ENCODE measurements at places on chromosomes 3 and 15. TPM values are rescaled to one million over a fixed set of nuclear protein-coding genes. Genes with fewer than 3 reads are reported as not detected.

- no peak overlapping the region for H3K4me3 ChIP-seq
- no peak for DNase-seq
- no peaks in the 10 kb centered on the region for H3K27me3 ChIP-seq
- H3K36me3 ChIP-seq, result no peaks in the 10 kb centered on the region
- no peaks in the 10 kb centered on the region for H3K4me1 ChIP-seq
Observed at GRCh38 chr3:24373198-24373959, 121.3 kb downstream of the THRB start.

DNA sequence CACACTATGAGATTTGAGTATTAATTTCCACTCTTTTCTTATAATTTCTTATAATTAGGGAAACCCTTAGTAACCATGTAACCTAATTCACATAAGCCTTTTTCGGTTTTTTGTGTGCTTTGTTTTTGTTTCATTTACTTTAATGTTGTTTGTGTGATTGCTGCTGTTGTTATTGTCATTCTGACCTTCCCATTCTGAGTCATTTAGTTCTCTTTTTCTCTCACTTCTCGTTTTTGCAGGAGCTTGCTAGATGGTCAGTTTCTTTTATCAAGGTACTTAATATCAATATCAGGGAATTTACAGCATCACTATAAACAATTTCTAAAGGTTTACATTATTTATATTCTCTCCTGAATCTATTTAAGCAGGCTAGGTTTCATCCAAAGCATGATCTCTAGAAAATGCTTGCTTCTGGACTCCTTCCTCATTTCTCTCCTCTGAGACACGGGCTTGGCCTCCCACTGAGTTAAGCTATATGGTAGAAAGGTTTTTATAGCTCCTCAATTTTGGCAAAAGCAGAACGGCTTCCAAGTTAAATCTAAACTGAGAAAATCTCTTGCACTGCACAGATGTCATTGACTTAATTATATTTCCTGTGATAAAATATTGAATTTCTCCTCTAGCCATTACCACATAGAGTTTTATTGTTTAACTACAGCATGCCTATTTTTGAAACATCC is 534.2 kb downstream of the NSUN3 start:
- H3K27ac ChIP-seq, result no peak overlapping the region
- no peak overlapping the region for H3K4me3 ChIP-seq
- no peak for DNase-seq
- no peaks in the 10 kb centered on the region for H3K27me3 ChIP-seq

DNA sequence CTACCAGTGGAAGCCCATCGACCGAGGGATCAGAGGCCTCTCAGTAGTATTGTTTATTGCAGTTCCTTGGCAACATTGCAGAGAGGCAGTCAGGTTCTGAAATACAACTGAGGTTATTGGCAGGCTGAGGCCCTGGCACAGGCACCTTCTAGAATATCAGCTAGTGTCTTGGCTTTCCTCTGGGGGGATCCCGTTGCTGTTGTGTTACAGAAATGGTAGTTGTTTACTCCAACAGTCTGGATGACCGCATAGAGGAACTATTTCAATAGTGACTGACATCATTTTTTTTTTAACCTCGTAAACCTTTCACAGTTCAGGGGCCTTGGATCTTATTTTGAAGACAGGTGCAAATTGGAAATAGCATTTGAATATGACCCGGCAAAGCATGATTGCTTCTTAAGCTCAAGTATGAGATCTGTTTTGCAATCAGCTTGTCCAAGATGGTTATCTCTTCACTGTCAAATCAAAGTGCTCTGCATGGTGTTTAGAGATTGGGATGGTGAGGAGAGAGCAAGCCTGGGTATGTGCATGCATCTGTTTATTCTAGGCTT is 63.9 kb downstream of the PGPEP1L start:
- no peak overlapping the region for H3K4me3 ChIP-seq
- DNase-seq, result no peak
- H3K27me3 ChIP-seq, result no peaks in the 10 kb centered on the region
- peaks cover 18% of the 10 kb centered on the region for H3K36me3 ChIP-seq

DNA sequence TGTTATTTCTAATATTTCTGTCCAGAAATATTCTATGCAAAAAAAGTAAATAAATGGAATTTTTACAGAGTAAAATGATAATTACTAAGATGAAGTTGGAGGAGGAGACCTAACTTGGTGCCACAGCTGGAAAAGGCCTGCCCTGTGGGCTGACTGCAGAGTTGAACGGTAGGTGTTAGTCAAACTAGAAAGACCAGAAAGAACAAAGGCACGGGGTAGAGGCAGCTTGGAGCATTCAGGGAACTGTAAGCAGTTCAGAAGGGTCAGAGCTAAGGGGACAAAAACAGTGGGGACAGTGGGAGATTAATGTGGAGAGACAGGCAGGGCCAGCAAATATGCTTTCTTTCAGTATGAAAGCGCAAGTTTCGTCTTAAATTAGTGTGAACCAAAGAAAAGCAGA is 39.3 kb upstream of the PTPRG start:
- peak overlapping the region; percentile 3 for H3K4me3 ChIP-seq
- H3K27me3 ChIP-seq, result no peaks in the 10 kb centered on the region
- H3K36me3 ChIP-seq, result peaks cover 10% of the 10 kb centered on the region
- DNase-seq, result peak; percentile 57

DNA sequence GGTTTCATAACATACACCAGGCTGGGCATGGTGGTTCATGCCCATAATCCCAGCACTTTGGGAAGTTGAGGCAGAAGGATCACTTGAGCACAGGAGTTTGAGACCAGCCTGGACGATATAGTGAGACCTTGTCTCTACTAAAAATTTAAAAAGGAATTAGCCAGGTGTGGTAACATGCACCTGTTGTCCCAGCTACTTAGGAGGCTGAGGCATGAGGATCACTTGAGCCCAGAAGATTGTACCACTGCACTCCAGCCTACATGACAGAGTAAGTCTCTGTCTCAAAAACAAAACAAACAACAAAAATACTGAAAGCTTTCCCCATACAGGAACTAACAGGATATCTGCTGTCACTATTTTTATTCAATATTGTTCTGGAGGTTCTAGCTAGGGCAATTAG is 20.9 kb downstream of the GREM1 start:
- H3K27me3 ChIP-seq, result peaks cover 46% of the 10 kb centered on the region
- H3K4me1 ChIP-seq, result no peaks in the 10 kb centered on the region
- H3K4me3 ChIP-seq, result no peak overlapping the region
- H3K36me3 ChIP-seq, result no peaks in the 10 kb centered on the region

DNA sequence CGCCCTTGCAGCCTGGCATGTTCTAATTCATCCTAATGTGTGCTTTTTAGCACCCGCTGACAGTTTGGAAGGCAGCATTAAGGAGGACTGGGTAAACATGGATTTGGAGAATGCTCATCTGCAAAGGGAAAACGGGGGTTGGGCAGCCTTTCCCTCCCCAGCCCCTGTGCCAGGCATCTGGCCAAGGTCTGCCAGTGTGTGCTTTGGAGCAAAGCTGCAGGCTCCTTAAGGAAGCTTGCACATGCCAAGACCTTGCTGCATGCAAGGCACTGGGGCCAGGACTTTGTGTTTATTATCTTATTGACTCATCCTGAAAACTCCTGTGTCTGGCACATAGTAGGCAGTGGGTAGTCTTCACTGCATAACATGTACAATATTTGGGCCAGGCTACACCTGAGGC is 20.1 kb downstream of the FAM3D start:
- H3K27me3 ChIP-seq, result no peaks in the 10 kb centered on the region
- no peak overlapping the region for H3K4me3 ChIP-seq
- no peaks in the 10 kb centered on the region for H3K4me1 ChIP-seq
- no peaks in the 10 kb centered on the region for H3K36me3 ChIP-seq
- H3K27ac ChIP-seq, result no peak overlapping the region

DNA sequence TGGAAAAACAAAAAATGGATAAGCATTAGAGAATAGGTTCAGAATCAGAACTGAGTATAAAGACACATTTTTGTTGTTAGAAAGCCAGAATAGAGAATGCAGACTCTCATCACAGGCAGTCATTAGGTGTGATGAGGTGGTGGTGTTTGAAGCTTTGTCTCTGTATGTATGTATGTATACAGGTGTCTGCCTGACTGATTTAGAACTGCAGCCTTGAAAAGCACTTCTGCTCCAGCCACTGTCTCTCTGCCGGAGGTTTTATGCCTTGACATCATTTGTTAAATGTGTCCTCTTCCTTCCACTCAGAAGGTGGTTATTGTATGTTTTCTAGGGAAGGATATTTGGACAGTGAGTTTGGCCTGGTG is 80.7 kb upstream of the ZBED2 start:
- peak overlapping the region; percentile 90 for H3K4me3 ChIP-seq
- peak; percentile 68 for DNase-seq
- peak overlapping the region; percentile 99 for H3K27ac ChIP-seq
- peaks cover 73% of the 10 kb centered on the region for H3K4me1 ChIP-seq

The ATP13A5 gene
- not detected for total RNA-seq

The ROPN1 gene
- not detected for total RNA-seq

DNA sequence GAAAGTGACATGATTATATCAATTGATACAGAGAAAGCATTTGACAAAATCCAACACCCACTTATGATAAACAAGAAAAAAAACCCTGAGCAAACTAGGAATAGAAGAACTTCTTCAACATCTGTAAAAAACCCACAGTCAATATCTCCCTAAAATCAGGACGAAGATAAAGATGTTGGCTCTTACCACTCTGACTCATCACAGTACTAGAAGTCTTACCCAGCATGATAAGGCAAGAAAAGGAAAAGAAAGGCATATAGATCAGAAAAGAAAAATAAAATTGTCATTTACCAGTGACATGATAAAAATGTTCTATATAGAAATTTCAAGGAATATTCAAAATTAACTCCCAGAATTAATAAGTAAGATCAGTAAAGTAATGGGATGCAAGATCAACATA is 7.2 kb upstream of the FBXW12 start:
- H3K4me3 ChIP-seq, result no peak overlapping the region
- DNase-seq, result no peak
- H3K27me3 ChIP-seq, result peaks cover 18% of the 10 kb centered on the region
- no peak overlapping the region for H3K27ac ChIP-seq
- no peaks in the 10 kb centered on the region for H3K4me1 ChIP-seq

- H3K27ac ChIP-seq, result peak overlapping the region; percentile 97
- peaks cover 18% of the 10 kb centered on the region for H3K36me3 ChIP-seq
- DNase-seq, result peak; percentile 93
- no peaks in the 10 kb centered on the region for H3K27me3 ChIP-seq
- peak overlapping the region; percentile 90 for H3K4me3 ChIP-seq
- peaks cover 44% of the 10 kb centered on the region for H3K4me1 ChIP-seq
Observed at GRCh38 chr3:195906865-195907683, 1.3 kb downstream of the TNK2 start.

DNA sequence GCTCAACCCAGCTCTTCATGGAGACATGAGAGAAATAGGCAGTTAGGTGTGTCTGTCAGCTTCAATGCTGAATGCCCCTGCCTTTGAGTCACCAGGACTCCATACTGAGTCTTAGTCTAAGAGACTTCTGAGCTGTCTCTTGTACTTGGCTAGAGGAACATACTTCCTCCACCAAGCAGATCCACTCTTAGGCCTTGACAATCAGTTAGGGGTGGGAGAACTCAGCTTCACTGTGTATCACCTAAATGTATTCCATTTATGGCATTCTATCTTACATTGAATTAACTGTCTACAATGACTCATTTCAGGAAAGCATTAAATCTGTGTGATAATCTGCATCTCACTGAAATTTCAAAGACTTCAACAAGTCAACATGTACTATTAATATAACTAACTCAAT is 66.0 kb downstream of the STAC start:
- no peak overlapping the region for H3K27ac ChIP-seq
- DNase-seq, result no peak
- H3K36me3 ChIP-seq, result no peaks in the 10 kb centered on the region
- H3K4me3 ChIP-seq, result no peak overlapping the region

GRCh38 chr3:32009101-32009500 is 27.6 kb downstream of the ZNF860 start:
- peaks cover 3% of the 10 kb centered on the region for H3K27me3 ChIP-seq
- no peak overlapping the region for H3K27ac ChIP-seq
- H3K36me3 ChIP-seq, result no peaks in the 10 kb centered on the region

GRCh38 chr3:160612386-160613075 is 47.2 kb upstream of the KPNA4 start:
- H3K4me1 ChIP-seq, result no peaks in the 10 kb centered on the region
- H3K36me3 ChIP-seq, result no peaks in the 10 kb centered on the region
- H3K27me3 ChIP-seq, result peaks cover 35% of the 10 kb centered on the region
- DNase-seq, result no peak
- no peak overlapping the region for H3K4me3 ChIP-seq

The GATA2 gene
- not detected for total RNA-seq

GRCh38 chr15:98711810-98712209 is 63.5 kb downstream of the IGF1R start:
- no peaks in the 10 kb centered on the region for H3K27me3 ChIP-seq
- no peak overlapping the region for H3K4me3 ChIP-seq
- no peak overlapping the region for H3K27ac ChIP-seq
- H3K36me3 ChIP-seq, result peaks cover 19% of the 10 kb centered on the region
- no peak for DNase-seq

DNA sequence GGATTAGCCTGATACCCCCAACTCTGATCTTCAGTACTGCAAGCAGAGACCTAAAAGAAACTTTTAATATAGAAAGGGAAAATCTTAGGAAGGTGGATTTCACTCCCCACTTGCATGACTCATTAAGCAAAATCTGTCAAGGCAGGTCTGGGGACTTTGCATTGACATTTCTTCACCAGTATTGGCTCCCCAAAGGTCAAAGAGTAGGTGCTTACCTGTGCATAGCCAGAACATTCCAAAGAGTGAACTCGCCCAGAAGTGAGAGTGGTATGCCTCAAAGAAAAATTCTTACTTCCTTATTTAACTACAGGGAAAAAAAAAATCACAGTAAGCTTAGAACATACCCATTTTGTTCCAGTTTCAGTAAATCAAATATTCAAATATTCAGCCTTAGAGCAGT is 140.9 kb upstream of the TP63 start:
- no peak overlapping the region for H3K4me3 ChIP-seq
- H3K27me3 ChIP-seq, result no peaks in the 10 kb centered on the region
- DNase-seq, result peak; percentile 35
- H3K27ac ChIP-seq, result no peak overlapping the region
- H3K4me1 ChIP-seq, result no peaks in the 10 kb centered on the region

- no peak overlapping the region for H3K27ac ChIP-seq
- DNase-seq, result no peak
- no peak overlapping the region for H3K4me3 ChIP-seq
- H3K4me1 ChIP-seq, result no peaks in the 10 kb centered on the region
Observed at GRCh38 chr3:162390891-162391290, 894.3 kb downstream of the OTOL1 start.

DNA sequence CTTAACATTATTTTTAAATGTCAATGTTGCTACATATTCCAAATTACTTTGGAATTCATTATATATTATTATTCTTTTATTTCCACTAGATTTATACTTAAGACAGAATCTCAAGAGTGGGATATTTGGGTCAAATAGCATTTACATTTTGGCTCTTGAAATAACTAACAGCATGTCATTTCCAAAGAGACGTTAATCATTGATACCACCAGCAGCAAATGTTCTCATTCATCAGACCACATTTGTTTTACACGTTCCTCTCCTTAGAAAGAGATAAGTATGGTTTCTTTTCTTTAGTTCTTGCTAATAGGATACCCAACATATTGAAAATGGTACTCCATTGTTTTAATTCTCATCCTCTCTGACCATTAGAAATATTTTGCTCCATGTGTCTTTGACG is 229.8 kb downstream of the LPP start:
- H3K4me3 ChIP-seq, result no peak overlapping the region
- H3K4me1 ChIP-seq, result peaks cover 19% of the 10 kb centered on the region
- H3K27ac ChIP-seq, result no peak overlapping the region
- H3K27me3 ChIP-seq, result no peaks in the 10 kb centered on the region

Measured in activated CD4-positive, alpha-beta T cell treated with anti-CD3 and anti-CD28 coated beads, Interleukin-2, amount 10 ng/mL, durations not matched to agents 24 days and 14 days (primary cell).